ENCODE measurements at places on chromosomes 4 and X. TPM values are rescaled to one million over a fixed set of nuclear protein-coding genes. Genes with fewer than 3 reads are reported as not detected.
A peak's percentile ranks its signal among the peaks of the same experiment; 100 is the strongest.

DNA sequence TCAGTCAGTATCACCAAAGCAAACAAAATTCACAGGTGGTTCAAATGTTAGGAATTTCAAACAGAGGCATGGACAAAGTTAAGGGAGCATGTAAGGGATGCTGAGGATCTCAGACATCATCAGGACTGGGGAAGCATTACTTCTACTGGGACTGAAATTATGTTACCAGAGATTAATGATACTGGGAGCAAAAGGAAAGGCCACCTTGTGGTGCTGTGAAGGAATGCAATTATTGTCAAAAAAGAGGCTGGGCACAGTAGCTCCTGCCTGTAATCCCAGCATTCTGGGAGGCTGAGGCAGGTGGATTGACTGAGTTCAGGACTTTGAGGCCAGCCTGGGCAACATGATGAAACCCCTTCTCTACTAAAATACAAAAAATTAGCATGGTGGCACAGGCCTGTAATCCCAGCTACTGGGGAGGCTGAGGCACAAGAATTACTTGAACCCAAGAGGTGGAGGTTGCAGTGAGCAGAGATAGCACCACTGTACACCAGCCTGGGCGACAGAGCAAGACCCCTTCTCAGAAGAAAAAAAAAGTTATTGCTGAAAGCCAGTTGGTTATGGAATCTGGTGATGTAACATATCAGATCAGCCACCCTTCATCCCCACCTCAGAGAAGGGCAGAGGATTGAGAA is 954.3 kb downstream of the PCDH7 start:
- DNase-seq = no peak

- no peak for DNase-seq
These were observed 233.7 kb downstream of the PRDM5 start for GRCh38 chr4:120688791-120689190.

The LUZP4 gene
- total RNA-seq = not detected

The GRIA3 gene
- 0.82 TPM for total RNA-seq

- DNase-seq = no peak
These were observed 816.1 kb upstream of the TENM3 start for GRCh38 chr4:181427076-181427475.

DNA sequence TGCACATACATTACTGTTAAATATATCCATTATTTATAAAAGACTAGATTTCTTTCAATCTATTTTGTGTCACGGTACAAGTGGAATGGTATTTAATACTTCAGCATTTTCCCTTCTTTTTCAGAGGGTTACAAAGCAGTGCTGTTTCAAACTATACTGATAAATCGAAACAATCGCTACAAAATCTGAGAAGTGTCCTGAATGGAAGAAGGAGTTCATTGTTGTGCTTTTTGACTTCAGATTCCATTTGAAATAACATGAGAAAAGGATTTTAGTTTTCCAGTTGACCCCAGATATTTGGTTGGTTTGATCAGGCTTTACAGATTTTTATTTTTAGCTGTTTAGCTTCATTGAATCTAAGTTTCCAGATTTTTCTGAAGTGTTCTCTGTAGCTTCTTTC is 292.1 kb upstream of the ANKRD50 start:
- DNase-seq = no peak

The PTPN13 gene
- total RNA-seq = 5.2 TPM

GRCh38 chr4:74754218-74754617 is 40.1 kb downstream of the BTC start:
- no peak for DNase-seq

GRCh38 chrX:24025741-24026403 is 1.1 kb downstream of the KLHL15 start:
- no peak for DNase-seq

The CT47B1 gene
- total RNA-seq = not detected

The TRPC3 gene
- total RNA-seq = not detected

DNA sequence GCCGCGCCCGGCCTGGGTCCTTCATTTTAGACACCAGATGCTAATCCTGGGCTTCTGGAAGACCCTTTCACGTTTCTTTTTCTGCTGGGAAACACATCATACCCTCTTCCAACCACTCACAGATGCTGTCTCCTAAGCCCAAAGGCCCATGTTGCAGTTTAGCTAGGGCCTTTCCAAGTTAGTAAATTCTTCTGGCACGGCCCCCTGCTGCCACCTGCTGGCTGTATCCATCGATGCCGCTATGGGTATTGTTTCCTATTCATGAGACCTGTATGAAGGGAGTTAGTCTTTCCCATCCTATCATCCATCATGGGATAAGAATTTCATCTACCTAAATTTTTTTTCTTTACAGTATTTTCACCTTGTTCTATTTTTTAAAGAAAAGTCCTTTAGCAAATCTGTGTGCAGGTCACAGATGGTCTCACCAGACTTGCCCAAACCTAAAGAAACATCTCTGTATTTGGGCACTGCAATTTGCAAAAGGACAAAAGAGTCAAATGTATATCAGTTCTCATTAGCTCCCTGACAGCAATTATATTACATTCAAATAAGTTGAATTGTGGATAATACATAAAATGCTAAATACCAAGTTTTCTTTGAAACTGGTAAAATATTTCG is 37.8 kb upstream of the SLC9A7 start:
- peak; percentile 70 for DNase-seq

The ZNF157 gene
- 1.1 TPM for total RNA-seq

DNA sequence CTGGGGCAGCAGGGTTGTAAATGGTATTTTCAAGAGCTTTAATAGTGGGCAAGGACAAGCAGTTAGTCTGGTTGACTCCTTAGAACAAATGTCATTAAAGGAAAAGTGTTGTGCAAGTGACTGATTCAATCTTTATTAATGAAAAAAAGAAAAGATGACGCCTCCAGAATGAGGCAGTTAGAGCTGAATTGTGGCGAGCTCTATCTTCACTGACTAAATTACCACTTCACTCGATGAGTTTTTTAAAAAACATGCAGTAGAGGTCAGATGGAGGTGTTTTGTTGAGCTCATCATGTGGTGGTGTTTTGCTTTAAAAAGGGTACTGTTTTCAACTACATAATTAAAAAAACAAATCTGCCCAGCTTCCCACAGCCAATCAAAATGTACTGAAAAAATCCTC is 28.1 kb upstream of the TENM3 start:
- no peak for DNase-seq

DNA sequence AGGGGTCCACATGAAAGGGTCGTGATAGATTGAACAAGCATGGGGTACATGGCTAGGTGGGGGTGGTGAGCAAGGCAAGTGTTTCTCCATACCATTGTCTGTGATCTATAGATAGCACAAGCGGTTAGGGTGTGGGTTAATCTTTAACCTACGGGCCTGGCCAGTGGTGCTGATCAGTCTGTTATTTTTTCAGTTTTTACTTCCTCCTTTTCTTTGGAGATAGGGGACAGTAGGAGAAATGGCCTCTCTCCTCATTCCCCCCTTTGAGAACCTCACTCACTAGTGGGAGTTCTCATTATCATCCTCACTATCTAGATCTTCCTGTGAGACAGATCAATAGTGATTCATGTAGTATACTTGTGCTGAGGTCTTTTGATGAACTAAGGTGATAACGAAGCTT is 16.2 kb upstream of the GPKOW start:
- DNase-seq = no peak

DNA sequence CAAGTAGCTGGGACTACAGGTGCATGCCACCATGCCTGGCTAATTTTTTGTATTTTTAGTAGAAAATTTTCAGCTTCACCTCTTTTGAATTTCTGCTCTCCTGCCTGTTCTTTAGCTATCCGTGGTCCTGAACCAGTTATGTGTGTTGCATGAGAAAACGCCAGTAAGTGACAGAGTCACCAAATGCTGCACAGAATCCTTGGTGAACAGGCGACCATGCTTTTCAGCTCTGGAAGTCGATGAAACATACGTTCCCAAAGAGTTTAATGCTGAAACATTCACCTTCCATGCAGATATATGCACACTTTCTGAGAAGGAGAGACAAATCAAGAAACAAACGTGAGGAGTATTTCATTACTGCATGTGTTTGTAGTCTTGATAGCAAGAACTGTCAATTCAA is 13.9 kb downstream of the ALB start:
- no peak for DNase-seq

GRCh38 chr4:115219315-115219860 is 106.0 kb upstream of the NDST4 start:
- DNase-seq = no peak

DNA sequence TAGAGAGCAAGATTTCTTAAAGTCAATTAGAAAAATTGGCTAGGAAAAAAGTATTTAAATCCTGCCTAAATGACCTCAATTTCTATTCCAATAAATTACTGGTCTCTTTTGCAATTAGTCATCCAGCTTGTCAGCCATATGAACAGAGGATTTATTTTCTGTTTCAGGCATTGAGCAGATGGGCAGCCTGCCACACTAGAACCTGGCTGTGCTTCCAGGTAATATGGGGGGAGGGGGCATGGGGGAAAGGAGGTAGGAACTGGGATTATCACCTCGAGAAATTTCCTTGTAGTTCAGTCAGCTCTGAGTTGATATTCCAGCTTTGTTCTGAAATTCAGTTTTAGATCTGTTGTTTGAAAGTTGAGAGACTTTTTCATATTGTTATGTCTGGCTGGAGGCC is 206.3 kb upstream of the LCORL start:
- no peak for DNase-seq

The ITGB1BP2 gene
- 3.4 TPM for total RNA-seq

The SORBS2 gene
- total RNA-seq = 1.4 TPM

The CT45A1 gene
- total RNA-seq = not detected

DNA sequence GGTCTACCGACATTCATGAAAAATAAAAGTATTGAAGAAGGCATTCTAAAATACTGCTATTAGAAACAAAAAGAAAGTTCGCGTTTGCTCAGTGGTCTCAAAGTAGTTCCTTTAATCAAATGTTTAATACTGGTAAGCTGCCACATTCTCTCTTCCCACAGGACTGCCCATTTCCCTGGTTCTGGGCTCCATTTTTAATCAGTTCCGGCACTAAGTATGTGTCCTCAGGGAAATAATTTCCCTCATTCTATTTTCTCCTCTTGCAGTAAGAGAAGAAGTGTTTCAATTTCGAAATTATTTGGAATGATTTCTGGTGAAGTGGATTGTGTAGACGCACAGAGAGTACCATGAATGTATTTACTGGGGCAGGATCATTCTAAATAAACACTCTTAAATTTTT is 17.5 kb downstream of the VCX3A start:
- DNase-seq = no peak

DNA sequence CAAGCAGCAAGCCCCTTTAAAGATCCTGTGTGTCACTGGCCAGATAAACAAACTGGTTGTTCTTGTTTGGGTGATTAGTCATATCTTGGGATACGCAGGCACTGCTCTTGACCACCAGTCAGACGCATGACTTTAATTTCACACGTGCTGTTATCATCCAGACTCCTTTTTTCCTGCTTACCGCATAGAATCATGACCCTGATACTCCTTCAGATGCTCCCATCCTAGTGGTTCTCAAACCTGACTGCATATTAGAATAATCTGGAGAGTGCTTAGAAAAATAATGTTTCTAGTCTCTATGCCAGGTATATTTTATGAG is 78.8 kb downstream of the CLDN22 start:
- DNase-seq = no peak

DNA sequence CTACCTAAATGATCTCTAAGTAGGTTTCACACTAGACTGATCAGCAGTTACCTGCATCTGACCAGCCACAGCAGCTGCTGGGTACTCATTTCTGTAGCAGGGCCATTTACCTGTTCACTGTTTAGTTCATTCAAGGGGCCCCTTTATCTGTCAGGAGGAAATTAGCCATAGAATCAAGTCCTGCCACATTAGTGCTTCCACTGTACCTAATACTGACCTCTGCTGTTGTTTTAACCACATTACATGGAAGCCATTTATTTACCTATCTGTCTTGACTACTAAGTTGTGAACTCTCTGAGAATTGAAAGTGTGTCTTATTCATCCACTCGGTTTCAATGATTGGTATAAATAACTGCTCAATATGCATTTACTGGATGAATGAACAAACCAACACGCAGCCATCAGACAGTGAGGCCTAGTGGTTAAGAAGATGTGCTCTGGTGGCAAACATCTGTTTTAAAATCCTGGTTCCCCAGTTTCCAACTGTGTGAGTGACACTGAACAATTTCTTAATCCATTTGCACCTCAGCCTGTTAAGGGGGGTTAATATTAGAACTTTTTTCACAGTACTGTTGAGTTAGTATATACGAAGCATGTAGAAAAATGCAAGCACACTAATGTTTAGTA is 30.0 kb upstream of the ANXA5 start:
- DNase-seq = no peak

The FAM156A gene
- 17.1 TPM for total RNA-seq

The FGF5 gene
- not detected for total RNA-seq

The CENPC gene
- total RNA-seq = 40.0 TPM

The NAP1L2 gene
- total RNA-seq = 11.1 TPM

The AP1AR gene
- total RNA-seq = 15.5 TPM

- no peak for DNase-seq
These were observed 93.2 kb downstream of the GASK1B start for GRCh38 chr4:158079661-158080060.

The RAB33A gene
- 14.9 TPM for total RNA-seq

DNA sequence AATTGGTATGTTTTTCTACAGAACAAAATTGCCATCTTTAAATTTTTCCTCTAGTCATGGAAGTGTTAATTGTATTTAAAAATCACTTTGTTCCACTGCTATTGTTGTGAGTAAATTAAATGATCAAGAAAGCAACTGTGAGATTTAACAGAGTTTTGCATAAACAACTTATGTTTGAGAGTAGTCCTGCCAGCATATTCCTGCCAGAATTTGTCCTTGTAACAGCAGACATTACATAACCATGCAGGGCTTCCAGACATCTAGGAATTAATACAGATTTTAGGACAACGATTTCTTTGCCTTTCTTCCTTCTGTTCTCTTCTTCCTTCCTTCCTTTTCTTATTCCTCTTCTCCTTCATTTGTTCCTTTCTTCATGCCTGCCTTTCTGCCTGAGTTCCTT is 125.5 kb downstream of the HTR2C start:
- DNase-seq = no peak

The CNKSR2 gene
- 10.9 TPM for total RNA-seq

The MAGEC3 gene
- total RNA-seq = not detected

Measured in T-cell (primary cell).